Thymus (tissue), 14 donors: ENCODE measurements at places on chromosomes 2 and 18. TPM values are rescaled to one million over a fixed set of nuclear protein-coding genes. Genes with fewer than 3 reads are reported as not detected.

DNA sequence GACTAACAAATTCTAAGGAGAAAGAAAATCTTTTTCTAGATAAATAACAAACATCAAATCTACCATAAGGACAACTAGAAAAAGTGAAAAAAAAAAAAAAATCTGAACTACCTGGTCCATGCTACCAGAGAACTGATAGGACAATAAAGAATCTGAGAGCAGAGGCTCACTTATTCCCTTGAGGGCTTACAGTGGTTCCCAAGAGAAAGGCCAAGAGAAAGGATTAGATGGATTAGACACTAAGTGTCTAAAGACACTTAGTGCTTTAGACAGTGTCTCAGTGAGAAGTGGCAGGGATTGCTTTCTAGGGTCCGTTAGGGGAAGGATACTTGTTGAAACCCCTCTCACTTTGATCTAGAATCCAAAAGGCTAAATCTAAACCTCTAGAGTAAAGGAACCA, 78.2 kb downstream of the COA5 start:
- H3K36me3 ChIP-seq = peaks cover 23% of the 10 kb centered on the region
- no peak for DNase-seq
- H3K4me1 ChIP-seq = no peaks in the 10 kb centered on the region
- no peaks in the 10 kb centered on the region for H3K27me3 ChIP-seq
- H3K4me3 ChIP-seq = no peak overlapping the region

UCN gene
- total RNA-seq = 1.0 TPM

DNA sequence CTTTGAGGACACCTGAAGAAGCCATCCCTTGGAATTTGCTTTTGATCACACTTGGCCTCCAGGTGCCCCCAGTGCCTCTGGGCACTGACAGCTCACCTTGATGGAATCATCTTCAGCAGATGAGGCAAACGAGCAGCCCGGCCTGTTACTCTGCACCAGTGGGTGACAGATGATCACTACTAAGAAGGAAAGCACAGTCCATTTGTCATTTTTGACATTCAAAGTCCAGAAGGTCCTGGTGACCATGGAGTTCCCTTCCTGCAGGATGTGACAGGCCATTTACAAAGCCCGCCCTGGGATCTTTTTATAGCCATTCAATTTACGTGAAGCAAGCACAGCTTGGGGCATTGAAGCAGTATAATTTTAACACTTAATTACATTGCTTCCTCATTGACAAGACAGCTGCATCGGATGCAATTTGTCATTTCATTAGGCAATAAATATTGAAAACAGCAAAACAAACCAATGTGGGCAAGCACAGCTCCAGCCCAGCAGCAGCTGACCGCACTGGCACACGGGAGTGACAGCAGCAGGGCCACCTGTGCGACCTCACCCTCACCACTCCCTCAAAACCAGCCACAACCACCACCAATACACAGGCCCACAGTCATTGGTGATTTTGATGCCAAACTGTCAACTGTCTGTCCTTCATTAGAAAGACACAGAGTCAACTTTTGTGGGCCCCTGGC, 76.0 kb upstream of the SLC66A3 start:
- no peak overlapping the region for H3K4me3 ChIP-seq
- DNase-seq = no peak
- H3K27me3 ChIP-seq = no peaks in the 10 kb centered on the region
- H3K4me1 ChIP-seq = no peaks in the 10 kb centered on the region

GRCh38 chr2:215413974-215414373, 21.9 kb downstream of the FN1 start:
- H3K27me3 ChIP-seq = no peaks in the 10 kb centered on the region
- H3K4me3 ChIP-seq = no peak overlapping the region
- H3K4me1 ChIP-seq = no peaks in the 10 kb centered on the region
- no peak for DNase-seq

GRCh38 chr2:108906403-108907077, 82.5 kb downstream of the EDAR start:
- no peaks in the 10 kb centered on the region for H3K27me3 ChIP-seq
- H3K36me3 ChIP-seq = no peaks in the 10 kb centered on the region
- no peak overlapping the region for H3K27ac ChIP-seq
- DNase-seq = no peak
- H3K4me1 ChIP-seq = no peaks in the 10 kb centered on the region

- DNase-seq = no peak
- H3K27ac ChIP-seq = no peak overlapping the region
- no peaks in the 10 kb centered on the region for H3K4me1 ChIP-seq
- no peaks in the 10 kb centered on the region for H3K36me3 ChIP-seq
- no peaks in the 10 kb centered on the region for H3K27me3 ChIP-seq
Measured at GRCh38 chr2:195026261-195026660, 630.8 kb upstream of the SLC39A10 start.

LRATD1 gene
- 2.1 TPM for total RNA-seq

DSG1 gene
- total RNA-seq = 0.61 TPM

DNA sequence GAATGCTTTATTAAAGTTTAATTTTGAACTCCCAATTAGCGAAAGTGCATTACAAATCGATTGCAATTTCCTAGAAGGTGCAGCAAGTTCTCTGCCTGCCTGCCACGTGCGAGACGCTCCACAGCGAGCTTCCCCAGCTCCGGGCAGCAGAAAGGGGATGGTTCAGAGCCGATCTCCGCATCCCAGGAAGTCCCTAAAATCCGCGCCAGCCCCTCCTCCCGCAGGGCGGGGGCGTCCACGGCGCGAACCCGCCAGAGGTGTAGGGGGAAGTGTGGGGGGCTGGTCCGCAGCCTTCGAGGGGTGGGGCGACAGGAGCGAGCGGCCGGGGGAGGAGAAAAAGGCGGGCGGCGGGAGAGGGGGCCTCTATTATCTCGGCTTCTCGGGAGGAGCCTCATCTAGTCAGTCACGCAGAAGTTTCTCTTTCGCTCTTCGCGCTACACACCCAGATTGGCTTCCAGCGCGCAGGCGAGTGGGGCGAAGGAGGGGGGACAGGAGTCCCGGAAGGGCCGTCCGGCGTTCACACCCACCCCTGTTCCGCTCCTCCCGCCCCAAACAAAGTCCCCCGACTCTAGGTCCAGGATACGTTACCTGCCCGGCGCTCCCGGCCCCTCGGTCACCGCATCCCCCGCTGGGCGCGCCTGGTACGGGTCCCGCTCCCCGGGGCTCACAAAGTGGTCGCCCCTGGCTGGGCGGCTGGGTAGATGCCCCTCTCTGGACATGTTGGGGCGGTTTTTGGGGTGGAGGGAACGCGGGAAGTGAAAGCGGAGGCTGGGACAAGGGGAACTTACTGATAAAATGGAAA, 9.1 kb upstream of the NR4A2 start:
- peaks cover 20% of the 10 kb centered on the region for H3K27me3 ChIP-seq
- H3K4me1 ChIP-seq = peaks cover 10% of the 10 kb centered on the region
- DNase-seq = no peak

DNA sequence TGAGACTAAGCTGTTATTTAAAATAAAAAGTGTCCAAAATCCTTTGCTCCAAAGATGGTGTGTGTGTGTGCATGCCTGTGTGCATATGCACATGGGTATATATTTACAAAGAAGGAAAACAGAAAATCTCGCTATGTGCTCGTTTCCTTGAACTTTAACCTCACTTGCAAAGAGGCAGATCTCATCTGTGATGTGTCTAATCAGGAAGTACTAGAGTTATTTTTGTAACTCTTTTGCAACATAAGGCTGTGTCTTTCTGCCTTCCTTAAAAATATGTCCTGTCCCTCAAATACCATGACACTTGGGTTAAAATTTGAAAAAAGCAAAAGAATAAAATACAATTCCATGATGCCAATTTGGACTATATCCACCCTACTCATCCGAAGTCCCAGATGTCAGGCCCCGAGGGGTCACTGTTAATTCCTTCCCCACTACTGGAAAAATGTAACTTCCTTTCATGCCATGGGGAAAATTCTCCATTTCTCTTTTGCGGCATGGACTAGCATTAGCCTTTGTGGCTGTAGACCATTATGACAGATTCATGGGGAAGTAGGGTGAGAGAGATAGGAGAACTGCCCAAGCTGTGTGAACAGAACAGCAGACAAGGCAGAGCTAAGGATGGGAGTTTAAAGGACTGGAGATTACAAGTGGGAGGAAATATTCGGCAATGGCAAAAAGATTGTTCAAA, 191.3 kb downstream of the MYO1B start:
- no peak overlapping the region for H3K4me3 ChIP-seq
- H3K36me3 ChIP-seq = no peaks in the 10 kb centered on the region
- no peaks in the 10 kb centered on the region for H3K27me3 ChIP-seq
- peak overlapping the region; percentile 13 for H3K27ac ChIP-seq
- no peak for DNase-seq
- H3K4me1 ChIP-seq = no peaks in the 10 kb centered on the region

IRS1 gene
- 7.4 TPM for total RNA-seq

GRCh38 chr2:20179466-20179754, 45.5 kb downstream of the SDC1 start:
- no peak overlapping the region for H3K4me3 ChIP-seq
- no peak overlapping the region for H3K27ac ChIP-seq
- no peak for DNase-seq
- H3K27me3 ChIP-seq = no peaks in the 10 kb centered on the region
- no peaks in the 10 kb centered on the region for H3K4me1 ChIP-seq
- H3K36me3 ChIP-seq = no peaks in the 10 kb centered on the region

TTN gene
- 5.4 TPM for total RNA-seq

RAD51AP2 gene
- not detected for total RNA-seq

RNU2-63P gene
- total RNA-seq = 91.1 TPM

CFAP65 gene
- 0.05 TPM for total RNA-seq

DNA sequence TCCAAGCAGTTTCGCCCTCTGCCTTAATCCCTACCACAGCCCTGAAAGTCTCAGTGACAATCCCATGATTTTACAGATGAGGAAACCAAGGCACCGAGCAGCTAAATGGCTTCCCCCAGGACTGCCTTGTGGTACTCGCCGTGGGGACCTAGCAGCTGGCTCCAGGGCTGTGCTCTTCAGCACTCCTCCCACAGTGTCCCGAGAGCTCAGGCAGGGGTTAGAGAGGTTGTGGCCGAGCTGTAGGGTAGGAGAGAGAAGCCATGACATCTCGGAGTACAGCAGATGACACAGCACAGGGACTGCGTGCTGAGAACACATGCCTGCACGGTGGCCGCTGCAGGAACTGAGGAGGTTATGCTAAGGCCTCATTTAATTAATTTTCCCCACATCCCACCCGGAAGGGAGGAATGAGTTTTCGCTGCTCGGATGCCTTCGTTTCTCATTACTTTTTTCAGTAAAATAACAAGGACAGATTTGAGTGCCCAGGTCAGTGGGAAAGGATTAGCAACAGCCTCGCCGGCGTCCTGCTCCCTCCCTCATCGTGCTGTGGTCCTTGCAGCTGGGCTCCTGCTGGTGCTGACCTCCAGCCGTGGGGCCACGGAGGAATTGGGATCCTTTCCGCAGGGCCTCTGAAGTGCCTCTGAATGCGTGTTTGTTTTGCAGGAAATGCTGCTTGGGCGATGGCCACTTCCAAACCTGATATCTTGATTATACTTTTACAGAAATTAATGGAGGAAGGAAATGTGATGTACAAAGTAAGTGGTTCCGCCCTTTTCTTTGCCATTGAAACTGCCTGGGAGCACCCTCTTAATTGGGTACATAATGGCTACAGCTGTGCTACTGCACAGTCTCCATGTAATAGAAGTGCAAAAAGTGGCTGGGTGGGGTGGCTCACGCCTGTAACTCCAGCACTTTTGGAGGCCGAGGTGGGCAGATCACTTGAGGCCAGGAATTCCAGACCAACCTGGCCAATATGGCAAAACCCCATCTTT, 61.2 kb downstream of the WDSUB1 start:
- H3K27ac ChIP-seq = no peak overlapping the region
- no peaks in the 10 kb centered on the region for H3K27me3 ChIP-seq
- no peak overlapping the region for H3K4me3 ChIP-seq
- peaks cover 3% of the 10 kb centered on the region for H3K4me1 ChIP-seq

DNA sequence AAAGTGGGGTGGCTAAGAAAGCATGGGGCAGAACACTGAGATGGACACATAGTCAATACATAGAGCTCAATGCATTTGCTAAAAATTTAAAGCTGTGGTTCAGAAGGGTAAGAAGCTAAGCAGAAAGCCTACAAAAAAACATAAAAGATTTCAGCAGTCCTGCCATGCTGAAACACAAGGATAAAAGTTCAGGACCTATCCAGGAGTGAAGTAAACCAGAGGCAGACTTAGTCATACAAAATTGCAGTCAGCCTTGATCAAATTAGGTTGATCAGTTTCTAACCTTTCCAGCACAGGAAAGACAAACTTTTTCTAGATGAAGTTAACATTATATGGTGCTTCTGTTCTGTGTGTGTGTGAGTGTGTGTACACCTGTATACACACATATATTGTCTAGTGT, 120.8 kb upstream of the RBMS1 start:
- no peaks in the 10 kb centered on the region for H3K27me3 ChIP-seq
- DNase-seq = no peak
- H3K4me1 ChIP-seq = no peaks in the 10 kb centered on the region

- H3K27me3 ChIP-seq = no peaks in the 10 kb centered on the region
- H3K4me3 ChIP-seq = no peak overlapping the region
- no peak for DNase-seq
- no peaks in the 10 kb centered on the region for H3K36me3 ChIP-seq
- H3K27ac ChIP-seq = no peak overlapping the region
Measured at GRCh38 chr2:161979490-161979889, 94.5 kb downstream of the DPP4 start.

- H3K27ac ChIP-seq = no peak overlapping the region
- H3K4me3 ChIP-seq = no peak overlapping the region
- H3K27me3 ChIP-seq = no peaks in the 10 kb centered on the region
- no peaks in the 10 kb centered on the region for H3K36me3 ChIP-seq
- DNase-seq = no peak
Measured at GRCh38 chr2:114614592-114614991, 172.2 kb downstream of the DPP10 start.

DNA sequence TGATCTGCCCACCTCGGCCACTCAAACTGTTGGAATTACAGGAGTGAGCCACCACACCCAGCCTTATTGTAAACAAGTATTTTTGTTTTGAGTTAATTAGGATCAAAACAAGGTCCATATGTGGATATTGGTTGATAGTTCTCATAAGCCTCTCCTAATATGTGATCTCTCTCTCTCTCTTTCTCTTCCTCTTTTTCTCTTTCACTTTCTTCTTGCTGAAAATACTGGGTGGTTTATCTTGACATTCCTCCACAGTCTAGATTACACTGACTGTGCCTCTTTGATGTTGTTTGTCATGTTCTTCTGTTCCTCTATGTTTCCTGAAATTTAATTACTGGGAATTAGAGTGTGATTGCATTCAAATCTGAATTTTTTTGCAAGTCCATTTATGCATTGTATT, 547.5 kb upstream of the NRXN1 start:
- H3K27me3 ChIP-seq = no peaks in the 10 kb centered on the region
- no peak for DNase-seq
- H3K4me1 ChIP-seq = no peaks in the 10 kb centered on the region
- H3K27ac ChIP-seq = no peak overlapping the region
- H3K36me3 ChIP-seq = no peaks in the 10 kb centered on the region
- H3K4me3 ChIP-seq = no peak overlapping the region
